ENCODE measurements at places on chromosomes 2 and 18.
A peak's percentile ranks its signal among the peaks of the same experiment; 100 is the strongest.

- DNase-seq = no peak
These were observed 88.8 kb downstream of the EPAS1 start for GRCh38 chr2:46385786-46386577.

DNA sequence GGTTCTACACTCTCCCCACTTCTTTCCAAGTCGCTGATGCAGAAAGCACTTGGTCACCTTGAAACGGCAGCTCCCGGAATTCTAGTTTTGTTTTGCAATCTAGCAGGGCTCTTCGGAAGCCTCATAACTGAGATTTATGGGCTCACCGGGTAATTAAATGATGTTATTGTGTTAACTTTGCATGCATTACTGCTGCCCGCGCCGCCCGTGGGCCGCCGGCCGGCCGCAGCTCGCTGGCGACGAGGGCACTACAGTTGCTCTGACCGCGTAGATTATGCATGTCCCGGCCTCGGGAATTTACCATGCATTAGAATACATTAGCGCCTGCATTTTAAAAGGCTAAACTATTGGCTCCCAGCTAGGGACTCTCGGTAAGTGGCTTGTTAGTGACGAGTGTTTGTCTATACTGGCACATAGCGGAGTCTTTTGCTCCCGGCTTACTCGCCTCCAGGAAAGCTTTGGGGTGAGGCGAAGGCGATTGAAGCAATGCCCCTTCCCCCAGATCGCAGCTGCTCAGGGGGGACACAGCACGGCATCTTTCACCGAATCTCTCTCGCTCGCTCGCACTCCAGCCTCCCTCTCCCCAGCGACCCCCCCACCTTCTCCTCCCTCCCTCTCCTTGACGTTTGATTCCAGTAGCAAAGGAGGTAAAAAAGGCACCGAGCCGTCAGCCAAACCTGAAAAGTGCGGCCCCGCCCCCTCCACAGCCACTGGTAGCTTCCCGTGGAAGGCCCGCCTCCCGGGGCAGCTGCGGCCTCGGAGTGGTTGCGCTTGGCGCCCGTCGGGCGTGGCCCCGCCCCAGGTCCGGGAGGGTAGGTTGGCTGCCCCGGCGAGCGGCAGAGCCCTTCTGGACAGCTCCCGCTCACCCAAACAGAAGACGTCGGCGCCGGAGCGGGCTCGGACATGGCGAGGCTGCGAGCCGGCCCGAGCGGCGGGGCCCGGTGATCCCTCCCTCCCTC lies at the start of gene ONECUT2:
Gene ONECUT2 (plus strand): TSS at position 839 of the 959 bp plus-strand sequence. CDS start 343 bp downstream, outside the sequence.
- peak; percentile 84 for DNase-seq

DNA sequence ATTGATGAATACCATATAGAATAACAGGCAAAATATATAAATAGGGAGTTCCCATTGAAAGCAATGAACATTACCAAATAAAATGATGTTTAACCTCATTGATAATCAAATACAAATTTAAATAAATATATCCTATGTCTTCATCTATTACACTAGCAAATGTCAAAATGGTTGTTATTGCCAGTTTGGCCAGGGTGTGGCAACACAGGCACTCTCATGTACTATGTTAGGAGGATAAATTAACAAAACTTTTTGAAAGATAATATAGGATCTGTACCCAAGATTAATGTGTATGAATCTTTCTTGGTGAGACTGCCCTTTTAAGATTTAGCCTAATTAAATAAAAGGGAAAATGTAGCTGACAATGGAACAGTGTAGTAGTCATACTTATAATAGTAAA lies 659.3 kb downstream of the ERBB4 start:
- no peak for DNase-seq

- DNase-seq = no peak
These were observed 371.8 kb upstream of the FANCL start for GRCh38 chr2:58612973-58613372.

DNA sequence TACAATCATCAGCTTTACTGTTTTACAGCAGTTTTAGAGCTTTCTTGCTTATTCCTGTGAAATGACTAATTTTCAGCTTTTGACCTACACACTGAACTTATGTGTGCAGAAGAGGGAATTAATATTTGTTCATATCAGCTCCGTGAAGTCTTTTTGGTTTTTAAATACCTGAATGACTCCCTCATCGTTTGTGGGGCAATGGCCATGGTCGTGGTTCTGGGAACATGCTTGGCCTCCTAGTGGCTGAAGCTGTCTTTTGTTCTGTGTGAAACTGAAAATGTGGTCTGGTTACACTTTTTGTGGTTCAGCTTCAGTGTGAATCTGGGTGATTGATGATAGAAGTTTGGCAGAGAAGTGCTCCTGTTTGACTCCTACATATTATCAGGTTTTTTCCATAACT lies 408.1 kb downstream of the THSD7B start:
- DNase-seq = no peak

- DNase-seq = no peak
These were observed 78.5 kb downstream of the TANC1 start for GRCh38 chr2:159046966-159047365.

DNA sequence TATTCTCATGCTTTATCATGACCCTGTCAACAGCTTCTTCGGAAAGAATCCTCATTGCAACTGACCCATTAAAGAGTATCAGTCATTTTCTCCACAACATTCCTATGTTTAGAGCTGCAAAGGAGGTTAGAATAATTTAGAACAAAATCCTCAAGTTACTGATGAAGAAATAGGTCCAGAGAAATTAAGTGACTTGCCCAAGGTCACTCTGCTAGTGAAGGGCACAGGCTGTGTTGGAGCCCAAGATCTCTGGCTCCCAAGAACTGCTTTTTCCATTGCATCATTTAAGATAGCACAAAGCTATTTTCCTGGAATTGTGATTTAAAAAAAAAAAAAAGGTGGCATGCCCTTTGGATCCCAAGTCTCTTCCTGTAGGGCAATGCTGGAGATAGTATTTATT lies 9.6 kb downstream of the IRS1 start:
- DNase-seq = no peak

GRCh38 chr2:23803264-23803964 lies 123.5 kb downstream of the ATAD2B start:
- no peak for DNase-seq

DNA sequence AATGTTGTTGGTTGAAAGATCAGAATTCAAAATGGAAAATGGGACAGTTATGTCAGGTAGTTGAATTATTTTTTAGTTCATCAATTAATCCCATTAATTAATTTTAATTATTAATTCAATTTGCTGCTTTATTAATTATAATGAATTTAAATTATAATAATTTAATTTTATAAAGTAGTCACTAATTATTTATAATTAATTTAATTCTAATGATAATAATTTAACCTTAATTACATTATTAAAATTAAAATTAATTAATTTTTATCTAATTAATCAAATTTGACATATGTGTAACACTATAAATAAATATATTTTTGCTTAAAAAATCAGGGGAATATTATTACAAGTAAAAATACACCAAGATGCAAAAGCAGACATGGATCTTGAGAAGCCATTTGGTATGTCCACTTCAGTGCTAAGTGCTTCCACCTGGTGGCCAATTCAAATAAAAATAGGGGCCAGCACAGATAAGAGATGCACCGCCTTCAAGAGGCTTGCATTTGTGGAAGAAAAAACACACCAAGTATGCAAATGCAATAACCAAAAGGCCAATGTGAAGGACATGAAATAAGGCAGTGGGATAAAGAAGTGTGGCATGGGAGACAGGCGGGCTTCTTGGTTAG lies 73.2 kb downstream of the MBP start:
- no peak for DNase-seq

DNA sequence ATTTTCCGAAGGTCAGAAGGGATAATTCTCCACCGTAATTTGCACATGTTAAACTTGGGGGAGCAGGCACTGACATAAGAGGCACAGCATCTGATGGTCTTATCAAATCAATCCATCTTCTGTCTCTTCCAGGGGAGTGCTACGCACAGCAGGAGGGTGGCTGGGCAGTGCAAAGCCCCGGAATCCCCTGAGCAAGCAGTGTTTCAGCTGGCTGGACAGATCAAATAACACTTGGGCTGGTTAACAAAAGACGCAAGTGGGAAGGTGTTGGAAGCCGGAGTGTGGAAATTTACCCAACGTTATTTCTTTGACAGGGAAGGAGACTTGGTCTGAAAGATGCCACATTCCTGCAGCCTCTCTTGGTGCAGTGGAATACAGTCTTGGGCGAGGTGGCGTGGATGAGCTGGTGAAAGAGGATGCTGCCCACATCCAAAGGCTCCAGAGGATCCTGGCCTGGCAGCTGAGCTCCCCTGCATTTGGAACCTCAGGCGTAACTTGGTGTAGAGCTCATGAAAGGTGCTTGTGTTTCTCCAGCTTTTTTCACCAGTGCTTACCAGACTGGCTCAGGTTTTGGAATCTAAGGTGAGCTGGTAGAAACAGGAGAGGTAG lies 103.0 kb downstream of the MAPK4 start:
- DNase-seq = no peak

DNA sequence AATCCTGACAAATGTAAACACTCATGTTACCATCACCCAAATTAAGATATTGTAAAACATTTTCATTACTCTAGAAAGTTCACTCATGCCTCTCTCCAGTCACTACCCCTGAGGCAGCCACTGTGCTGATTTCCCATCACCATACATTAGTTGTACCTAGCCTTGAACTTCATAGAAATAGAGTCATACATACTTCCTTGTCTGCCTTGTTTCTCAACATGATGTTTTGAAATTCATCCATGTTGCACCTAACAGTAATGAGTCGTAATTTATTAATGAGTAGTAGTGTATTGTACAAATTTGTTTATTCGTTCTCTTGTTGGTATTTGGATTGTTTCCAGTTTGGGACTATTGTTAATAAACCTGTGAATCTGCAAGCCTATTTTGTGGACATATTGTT lies 49.0 kb upstream of the TWSG1 start:
- no peak for DNase-seq

DNA sequence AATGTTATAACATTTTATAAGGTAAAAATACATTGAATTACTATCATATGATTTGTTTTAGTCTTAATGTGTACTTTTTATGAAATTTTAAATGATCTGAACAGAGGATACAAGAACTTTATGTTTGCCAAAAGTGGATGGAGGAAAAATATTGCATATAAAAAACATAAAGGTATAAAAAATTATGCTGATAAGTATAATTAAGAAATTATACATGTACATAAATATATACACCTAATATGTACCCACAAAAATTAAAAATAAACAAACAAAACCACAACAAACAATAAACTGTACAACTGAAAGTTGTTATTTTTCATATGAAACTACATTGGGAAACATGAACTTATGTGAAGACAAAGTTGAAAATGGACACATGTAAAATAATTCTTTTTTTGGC lies 38.2 kb upstream of the CALCRL start:
- DNase-seq = no peak

- no peak for DNase-seq
These were observed 134.3 kb downstream of the KLHL29 start for GRCh38 chr2:23519334-23519651.

GRCh38 chr18:6406075-6406909 lies 8.4 kb downstream of the L3MBTL4 start:
- no peak for DNase-seq

GRCh38 chr2:142915502-142915901 lies 38.0 kb downstream of the KYNU start:
- DNase-seq = no peak

- no peak for DNase-seq
These were observed 6.7 kb downstream of the AOX1 start for GRCh38 chr2:200592406-200593075.

DNA sequence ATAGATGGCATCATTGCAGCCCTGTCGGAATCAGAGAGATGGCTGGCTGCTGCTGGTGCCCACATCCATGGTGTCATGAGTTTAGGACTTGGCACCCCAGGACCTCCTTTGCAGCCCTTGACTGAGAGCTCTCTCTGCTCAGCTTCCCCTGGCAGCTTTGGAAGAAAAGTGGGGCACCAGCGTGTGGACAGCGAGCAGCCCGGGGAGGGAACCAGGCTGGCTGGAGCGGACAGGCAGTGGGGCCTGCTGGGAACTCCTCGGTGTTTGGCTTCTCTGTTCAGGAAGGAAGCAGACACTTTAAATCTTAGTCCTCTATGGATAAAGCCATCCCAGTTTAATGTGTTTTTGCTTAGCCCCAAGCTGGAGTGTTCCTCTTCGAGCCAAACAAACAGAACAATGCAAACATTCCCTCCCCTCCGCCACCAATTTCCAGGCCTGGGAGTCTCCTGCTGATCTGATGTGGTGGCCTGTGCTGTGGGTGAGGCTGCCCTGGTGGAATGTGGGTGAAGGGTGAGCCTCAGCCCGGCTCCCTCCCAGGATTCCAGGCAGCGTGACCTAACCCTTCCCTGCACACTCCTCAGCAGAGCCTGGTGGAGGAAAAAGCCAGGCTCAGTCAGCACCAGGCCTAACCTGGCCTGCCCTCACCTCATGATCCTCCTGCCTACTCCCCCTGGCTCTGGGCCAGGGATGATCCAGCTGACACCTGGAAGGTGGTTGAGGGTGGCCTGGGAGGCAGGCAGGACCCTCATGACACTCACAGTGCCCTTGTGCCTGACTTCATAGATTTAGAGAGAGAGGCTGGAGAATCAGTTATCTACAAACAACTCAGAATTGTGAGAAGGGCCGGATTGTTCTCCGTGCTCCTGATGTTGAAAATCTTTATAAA lies 21.6 kb upstream of the ITGB6 start:
- DNase-seq = no peak

DNA sequence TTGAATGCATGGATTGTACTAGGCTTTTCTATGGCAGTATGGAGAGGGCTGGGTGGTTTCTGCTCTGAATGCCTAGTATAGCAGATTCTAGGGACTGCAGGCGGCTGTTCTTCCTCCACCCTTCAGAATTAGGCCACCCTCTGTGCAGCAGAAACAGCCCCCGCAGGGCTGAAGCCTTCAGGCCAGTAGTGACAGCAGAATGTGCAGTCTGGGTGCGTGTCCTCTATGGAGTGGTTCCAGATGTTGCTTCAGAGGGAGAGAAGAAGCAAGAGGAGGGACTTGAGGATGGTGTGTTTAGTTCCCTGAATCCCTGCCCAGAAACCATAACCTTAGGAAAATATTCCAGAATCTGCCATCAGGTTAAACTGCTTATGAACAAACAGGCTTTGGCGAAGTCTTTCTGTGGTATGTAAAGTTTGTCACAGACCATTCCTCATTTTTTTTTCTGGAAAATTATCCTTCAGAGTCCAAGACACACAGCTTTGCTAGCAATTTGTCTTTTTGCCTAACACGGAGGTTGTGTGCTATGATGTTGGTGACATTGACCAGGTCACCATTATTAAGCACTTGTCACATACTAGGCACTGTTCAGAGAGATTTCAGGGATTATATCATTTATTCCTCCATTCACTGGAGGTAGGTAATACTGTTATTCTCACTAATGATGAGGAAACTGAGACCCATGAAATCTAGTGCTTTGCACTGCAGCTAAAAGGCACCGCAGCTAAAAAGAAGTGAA lies 21.1 kb downstream of the CASP10 start:
- DNase-seq = no peak

DNA sequence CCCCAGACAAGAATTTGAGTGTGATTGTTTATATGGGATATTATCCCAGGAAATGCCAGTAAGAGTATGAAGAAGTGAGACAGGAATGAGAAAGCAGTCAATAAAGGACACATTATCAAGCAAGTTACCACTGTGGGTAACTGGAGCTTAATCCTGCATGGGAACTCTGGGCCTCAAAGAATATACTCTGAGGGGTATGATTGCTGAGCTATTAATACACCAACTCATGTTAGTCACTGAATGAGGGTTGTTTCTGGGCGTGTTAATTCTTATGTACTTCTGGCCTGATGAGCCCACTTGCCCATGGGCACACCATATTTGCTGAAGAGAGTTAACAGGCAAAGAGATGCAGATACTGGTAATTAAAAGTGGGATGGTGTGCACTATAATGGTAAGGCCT lies 26.6 kb upstream of the PAIP2B start:
- no peak for DNase-seq

- DNase-seq = no peak
These were observed 105.8 kb upstream of the NCKAP5 start for GRCh38 chr2:133674066-133674432.

All from NCI-H1436 treated with DMSO at 0.1 percent for 48 hours (cell line).